ENCODE measurements at places on chromosomes 6 and 20.

DNA sequence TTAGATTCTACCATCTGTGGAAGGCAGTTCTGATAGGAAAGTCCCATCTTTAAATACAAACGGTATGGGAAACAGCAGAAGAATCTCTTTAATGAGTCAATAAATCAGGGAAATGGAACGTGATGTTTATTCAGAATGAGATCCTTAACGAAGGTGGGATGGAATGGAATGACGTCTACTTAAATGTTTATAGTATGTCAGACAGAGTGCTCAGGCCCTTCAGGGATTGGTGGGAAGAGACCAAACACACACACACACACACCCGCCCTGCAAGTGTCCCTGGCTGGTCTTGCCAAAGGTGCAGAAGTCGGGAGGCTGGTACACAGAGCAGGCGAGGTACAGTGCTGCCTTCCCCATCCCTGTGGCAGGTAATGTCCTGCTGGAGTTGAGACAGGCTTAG lies 164.0 kb downstream of the FARS2 start:
- DNase-seq: no peak

DNA sequence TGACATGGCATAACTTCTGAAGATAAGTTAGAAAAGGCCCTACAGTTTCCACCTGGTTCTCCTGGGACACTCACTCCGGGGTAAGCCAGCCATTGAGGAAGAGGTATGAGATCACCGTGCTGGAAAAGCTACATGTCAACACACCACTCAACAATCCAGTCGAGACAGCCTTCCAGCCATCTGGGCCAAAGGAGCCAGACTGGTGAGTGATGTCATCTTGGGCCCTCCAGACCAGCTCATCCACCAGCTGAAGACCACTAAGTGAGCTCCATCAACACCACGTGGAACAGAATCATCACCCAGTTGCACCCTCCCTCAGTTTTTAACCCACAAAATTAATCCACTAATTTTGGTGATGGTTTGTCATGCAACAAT lies 32.3 kb upstream of the RSPO4 start:
- no peak for DNase-seq

- no peak for DNase-seq
These were observed 46.4 kb downstream of the IMPG1 start for GRCh38 chr6:76026101-76026500.

- no peak for DNase-seq
These were observed 45.0 kb downstream of the EDN1 start for GRCh38 chr6:12335131-12335527.

GRCh38 chr6:128505603-128506002 lies 14.8 kb downstream of the PTPRK start:
- no peak for DNase-seq

DNA sequence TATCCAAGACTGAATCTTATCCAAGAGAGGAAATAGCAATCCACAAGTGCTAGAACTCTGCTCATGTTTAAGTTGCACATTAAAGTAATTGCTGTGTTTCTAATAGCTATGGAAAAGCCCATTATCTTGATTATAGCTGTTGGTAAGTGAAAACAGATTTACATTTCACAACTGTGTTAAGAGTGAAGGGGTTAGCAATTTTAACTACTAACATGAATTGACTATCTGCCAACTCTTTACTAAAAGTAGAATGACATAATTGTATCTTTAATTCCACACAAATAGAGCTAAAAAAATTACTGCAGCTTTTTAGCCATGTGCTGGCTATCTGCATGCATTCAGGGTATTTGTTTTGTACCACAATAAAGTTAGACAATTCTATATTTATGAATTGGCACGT lies 277.9 kb upstream of the IRAK1BP1 start:
- DNase-seq: no peak

DNA sequence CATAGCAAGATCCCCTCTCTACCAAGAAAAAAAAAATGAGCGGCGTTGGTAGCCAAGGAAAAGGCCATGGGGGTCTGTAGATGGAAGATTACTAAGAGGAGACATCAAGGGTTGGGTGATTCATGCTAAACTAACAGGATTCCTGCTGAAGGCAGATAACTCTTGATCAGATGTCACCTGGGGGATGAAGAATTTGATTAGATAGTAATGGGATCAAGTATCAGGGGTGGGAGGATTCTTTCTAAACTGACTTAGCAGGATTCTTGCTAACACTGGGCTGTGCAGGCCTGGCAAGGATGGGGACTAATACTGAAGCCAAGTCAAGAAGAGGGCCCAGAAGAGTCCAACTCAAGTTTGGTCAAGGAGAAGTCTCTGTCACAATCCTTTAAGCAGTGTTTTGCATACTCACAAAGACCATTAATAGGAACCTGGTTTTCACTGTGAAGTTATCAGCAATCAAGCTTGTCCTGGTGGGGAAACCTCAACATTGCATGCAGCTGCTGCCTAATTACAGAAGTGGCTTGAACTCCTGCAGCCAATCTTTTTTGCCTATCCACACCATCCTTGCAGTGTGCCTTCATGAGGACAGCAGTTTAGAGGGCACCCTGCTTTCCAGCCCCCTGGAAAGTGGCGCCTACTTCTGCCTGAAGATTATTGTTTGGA lies 61.3 kb downstream of the ANKRD6 start:
- no peak for DNase-seq

DNA sequence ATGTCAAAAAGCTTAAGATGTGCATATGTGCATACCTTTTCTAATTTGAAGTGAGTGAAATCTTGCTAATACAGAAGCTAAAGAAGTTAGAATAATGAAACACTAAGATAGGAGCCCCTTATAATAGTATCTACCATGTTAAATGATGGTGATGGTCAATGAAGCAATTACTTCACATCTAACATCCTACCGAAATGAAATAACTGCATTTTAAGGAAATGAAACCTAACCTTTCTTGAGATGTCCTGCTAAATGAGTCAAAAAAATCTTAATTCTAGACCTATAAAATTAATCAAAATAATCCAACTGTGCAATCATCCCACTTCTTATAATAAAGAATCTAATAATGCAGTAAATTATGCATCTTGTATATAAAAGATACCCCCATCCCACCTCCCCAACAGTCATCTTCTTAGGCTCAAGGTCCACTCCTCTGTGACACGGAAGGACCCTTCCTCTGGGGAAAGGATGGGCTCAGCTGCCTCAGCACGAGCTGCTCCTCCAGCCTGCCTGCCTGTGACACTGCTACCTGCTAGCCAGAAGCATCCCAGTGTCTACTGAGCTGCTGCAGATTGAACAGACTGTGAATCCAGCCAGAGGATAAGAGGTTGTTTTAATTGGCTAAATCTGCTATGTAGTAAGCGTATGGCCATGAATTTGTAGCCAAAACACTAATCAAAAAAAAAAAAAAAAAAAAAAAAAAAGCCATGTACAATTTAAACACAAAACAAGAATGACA lies 129.6 kb upstream of the BEND3 start:
- DNase-seq: no peak

DNA sequence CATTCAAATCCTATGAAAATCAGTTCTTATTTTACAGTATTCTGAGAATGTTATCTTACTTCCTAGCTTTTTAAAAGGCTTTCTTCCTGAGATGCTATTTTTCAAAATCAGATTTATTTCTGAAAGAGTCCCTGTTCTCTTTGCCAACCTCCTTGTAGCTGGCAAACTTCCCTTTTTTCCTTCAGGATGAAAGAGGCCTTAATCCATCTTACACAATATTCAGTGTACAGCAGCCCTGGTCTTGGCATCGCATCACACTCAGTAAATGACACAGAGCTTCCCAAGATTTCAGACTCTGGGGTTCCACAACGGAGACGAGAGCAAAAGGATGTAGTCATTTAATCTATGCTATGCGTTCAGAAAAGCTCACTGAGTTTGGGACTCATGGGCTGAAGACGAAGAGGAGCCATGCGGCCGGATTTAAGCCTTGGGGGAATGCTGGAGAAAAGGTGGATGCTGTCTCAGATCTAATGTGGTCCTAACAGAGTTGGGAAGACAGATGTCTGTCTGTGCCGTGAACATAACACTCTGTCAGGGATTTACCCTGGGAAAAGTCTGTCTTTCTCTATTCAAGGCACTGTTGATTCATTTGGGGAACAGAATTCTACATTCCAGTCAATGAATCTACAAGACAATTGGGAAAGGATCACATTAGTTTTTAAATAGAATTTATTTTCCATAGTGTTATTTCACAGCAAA lies 616.4 kb upstream of the AGPAT4 start:
- no peak for DNase-seq

GRCh38 chr20:33668466-33669155 lies 1.9 kb downstream of the ACTL10 start:
- no peak for DNase-seq

- DNase-seq: no peak
These were observed 56.5 kb upstream of the RNF144B start for GRCh38 chr6:18330548-18331081.

- no peak for DNase-seq
These were observed 184.6 kb downstream of the ATXN1 start for GRCh38 chr6:16576451-16577368.

DNA sequence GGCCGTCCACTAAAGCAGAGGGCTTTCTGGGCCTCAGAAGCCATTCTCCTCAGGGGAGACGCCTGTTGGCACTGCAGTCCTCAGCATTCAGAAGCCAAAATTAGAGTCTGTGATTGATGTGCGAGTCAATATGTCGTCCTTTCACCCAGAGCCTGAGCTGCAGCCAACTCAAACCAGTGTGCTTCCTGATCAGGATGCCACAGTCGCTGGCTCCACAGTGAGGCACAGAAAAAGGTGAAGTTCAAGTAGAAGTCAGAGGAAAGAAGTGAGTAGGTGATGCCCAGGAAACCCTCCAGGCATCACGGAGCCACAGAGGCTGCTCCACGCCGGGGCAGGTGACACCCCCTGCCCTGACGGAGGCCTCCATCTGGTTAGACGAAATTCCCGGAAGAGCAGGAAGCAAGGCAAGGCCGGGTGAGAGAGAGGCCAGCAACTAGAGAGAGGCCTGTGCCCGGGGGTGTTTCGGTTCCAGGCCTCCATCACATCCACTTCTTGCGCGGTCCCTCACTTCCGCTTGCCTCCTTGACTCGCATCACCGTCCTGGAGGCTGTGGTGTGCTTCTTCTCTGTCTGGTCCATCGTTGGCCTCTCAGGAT lies 177.7 kb upstream of the SNX9 start:
- DNase-seq: no peak

- peak; percentile 26 for DNase-seq
These were observed 43.7 kb downstream of the CDC5L start for GRCh38 chr6:44431118-44431725.

DNA sequence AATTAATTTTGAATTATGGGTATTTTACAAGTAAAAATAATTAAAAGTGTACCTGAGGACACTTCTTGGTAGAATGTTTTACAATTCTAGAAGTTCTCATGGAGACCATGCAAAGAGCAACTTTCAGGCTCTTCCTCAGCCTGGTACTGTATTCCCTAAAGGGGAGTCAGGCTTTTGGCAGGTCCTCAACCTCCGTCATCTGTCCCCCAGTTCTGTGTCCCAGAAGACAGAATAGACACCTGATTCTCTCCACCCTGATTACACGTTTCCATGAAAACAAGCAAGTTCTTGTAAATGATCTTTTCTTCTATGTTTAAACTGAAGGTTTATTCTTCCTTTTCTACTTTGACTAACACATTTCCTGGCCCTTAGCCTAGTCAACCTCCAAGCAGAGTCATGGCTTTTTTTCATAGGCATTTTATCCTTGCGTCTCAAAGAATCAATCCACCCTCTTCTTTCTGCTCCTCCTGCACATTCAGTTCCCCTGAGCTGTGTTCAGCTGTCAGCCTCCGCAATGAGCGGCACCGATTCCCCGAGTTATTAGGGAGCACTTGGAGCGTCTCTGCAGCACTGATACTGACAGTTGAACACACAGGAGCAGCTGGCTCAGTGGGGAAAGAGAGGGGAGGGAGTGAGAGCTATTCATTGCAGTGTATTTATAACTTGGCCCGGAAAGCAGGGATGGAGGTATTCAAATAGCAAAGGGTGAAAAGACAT lies 1082.4 kb upstream of the MAP3K7 start:
- DNase-seq: no peak

DNA sequence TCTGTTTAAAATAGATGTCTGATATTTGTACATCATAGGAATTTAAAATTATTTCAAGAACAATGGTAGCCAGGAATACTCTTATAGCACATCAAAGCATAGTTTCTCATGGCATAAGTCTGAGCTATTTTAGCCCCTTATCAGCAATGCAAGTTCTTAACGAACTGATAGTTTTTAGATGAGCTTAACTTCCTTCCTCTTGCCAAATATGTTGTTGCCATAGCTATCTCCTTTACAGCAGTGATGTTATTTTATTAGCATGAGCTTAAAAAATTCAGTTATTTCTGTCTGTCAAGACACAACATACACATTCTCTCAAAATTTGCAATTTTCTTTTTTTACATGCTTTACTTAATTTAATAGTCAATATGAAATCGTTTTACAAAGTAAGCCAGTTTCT lies 867.2 kb downstream of the PHF3 start:
- DNase-seq: no peak

GRCh38 chr6:121998631-121999030 lies 400.8 kb upstream of the HSF2 start:
- DNase-seq: no peak

DNA sequence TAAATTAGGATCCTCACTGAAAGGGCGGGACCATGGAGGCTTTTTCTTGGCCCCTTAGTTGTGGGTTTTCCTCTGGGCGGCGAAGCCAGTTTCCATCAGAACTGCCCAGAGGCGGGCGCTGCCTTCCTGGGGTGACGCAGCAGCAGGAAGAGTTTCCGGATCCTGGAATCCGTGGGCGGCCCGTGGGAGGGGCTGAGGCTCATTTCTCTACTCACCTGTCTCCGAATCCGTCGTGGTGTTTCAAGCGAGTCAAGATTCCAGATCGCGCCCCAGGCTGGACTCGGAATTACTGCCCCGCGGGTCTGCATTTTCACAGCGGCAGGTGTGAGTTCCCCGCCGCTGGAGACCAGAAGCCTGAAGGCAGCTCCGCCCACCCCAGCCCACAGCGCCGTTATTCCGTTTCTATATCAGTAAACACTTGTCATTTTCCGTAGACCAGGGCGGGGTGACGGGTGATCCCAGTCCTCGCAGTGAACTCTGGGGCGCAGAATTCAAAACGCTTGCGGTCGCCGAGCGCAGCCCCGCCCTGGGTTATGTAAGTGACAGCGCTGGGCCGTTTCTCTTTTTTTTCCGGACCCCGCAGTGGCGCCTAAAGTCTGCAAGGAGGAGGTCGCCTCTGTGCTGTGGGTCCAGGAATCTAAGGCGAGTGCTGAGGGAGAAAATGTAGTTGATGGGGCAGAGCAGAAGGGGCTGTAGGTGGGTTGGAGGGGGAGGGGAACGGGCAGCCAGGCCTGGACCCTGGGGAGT lies 27.2 kb upstream of the POU5F1 start:
- peak; percentile 97 for DNase-seq

DNA sequence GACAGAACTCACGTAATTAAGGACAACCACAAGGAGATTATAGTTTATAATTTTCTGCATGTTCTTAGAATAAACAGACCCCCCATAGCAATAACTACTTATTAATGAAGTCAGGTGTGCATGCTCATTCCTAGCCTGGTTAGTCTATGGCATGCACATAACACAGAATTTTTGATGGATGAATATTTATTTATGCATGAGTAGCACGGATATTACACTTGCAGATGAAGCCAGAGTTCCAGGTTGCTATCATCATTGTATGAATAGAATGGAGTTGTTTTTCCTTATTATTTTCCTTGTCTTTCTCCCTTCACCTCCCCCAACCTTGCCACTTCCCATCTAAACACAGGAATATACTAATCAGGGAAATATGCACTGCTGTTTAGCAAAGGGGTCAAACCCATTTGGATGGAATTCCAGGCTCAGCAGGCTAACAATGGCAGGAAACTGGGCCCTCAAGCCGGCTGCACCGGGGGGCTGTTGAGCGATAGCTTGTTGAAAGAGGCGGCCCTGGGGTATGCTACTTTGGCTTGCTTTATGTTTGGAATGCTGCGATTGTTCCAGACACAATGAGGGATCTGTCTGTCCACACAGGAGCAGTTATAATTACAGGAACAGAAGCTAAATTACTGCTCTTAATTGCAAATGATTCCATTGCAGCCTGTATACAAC lies 112.6 kb downstream of the TMEM170B start:
- DNase-seq: no peak
